ENCODE measurements at places on chromosomes 2 and 18.

DNA sequence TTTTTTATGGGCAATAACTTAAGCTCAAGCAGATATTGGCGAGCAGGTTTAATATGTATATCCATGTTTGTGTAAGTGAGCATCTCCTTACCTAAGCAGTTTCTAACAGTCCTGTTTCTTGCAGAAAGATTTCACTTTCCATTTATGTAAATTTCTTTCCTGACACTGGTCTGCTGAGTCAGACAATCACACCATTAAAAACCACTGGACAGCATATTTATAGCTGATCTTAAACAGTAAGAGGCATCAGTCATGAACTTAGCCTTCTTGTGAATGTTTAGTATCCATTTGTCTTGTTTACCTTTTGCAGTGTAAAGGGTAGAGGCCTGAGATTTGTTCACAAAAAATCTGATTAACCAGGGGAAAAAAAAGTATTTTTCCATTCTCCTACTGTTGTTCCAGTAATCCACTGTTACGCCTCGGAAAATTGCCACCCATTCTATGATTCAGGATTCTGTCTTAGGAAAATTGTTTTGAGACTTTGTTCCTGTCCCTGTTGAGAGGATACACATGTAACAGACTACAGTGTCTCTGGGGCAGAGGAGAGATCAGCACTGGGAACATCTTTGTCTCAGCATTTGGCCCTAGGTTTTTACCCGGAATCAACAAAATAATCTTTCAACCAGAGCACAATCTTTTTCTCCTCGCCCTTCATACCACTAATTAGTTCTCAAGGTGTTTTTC is 521.0 kb upstream of the NRP2 start:
- no peak for DNase-seq

DNA sequence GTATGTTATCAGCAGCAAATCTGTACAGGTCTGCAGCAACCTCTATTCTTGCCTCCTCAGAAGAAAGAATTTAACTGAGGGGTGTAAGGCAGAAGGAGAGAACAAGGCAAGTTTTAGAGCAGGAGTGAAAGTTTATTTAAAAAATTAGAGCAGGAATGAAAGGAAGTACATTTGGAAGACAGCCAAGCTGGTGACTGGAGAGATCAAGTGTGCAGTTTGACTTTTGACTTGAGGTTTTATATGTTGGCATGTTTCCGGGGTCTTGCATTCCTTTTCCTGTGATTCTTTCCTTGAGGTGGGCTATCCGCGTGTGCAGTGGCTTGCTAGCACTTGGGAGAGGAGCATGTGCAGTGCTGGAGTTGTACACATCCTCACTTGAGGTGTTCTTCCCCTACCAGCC is 16.5 kb upstream of the CERS6 start:
- no peak for DNase-seq

DNA sequence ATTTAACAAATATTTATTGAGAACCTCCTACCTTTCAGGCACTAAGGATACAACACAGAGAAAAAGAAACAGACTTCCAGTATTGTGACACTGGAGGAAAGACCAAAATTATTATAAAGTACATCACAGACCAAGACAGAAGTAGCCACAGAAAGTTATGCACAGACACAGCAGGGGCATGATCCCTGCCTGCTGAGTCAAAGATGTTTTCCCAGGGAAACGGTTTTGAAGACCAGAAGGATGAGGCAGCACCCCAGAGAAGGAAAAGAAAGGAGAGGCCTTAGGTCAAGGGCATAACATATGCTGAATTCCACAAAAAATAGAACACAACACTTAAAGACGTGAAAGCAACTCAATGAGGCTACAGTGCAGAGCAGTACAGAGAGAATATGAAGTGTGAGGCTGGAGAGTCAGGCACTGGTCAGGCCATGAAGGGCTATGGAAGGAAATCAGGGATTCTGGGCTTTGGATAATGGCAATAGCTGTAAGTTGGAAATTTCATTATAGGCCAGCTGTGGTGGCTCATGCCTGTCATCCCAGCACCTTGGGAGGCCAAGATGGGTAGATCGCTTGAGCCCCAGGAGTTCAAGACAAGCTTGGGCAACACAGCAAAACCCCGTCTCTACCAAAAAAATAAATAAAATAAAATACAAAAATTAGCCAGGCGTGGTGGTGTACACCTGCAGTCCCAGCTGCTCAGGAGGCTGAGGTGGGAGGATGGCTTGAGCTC is 8.2 kb downstream of the ADAM17 start:
- DNase-seq, result no peak

DNA sequence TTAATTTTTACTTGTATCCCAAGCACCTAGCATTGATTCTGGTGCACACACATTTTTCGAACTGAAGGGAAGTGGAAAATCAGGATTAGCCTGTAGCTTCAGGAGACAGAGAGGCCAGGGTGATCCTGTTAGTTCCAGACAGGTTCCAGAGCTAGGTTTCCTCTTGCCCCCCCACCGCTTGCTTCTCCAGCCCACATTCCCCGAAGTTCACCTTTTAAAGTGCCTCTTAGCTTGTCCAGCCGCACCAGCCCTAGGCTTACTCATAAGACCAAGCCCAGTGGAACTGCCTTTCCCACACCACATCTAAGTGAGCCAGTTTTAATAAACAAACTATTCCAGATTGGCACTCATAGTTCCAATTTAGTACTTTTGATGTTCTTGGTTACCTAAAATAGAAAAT is 898.6 kb upstream of the KLHL29 start:
- no peak for DNase-seq

DNA sequence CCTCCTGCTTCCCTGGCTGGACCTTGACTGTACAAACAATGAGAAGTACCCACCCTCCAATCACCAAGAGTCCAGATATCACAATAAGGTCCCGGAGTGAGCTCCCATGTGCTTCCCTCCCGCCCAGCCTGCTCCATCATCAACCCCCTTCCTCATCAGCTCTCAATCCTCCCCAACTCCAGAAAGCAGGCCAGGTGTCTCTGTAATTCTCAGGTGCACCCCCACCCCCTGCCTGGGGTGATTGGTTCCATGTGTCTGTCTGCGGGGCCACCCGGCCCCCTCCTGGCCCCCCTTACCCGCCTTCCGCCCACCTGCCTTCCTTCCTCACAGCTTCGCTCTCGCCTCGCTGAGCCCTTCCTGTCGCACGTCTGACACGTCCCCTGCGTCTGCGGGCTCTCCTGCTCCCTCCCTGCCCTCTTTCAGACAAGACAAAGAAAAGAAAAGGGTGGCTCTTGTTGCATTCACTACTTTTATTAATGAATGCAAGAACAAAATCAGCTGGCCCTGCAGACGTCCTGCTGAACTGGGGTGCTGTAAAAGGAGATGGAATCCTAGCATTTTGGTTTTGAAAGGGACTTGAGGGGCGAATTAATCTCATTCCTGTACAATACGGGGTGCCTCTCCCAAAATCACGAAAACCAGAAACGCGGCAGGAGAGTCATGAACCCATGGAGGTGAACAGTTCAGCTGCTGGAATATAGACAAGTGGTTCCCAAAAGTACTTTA is 26.5 kb upstream of the IGFBP2 start:
- no peak for DNase-seq

GRCh38 chr2:55771612-55772011 is 78.0 kb upstream of the PNPT1 start:
- no peak for DNase-seq

- DNase-seq, result no peak
Measured at GRCh38 chr2:225083276-225083675, 41.0 kb upstream of the DOCK10 start.

GRCh38 chr2:201790291-201790690 is 9.6 kb upstream of the ALS2 start:
- no peak for DNase-seq

- no peak for DNase-seq
Measured at GRCh38 chr2:132252894-132253264, 91.1 kb upstream of the ANKRD30BL start.

GRCh38 chr2:197502685-197503084 is 2.5 kb downstream of the HSPE1 start:
- DNase-seq, result no peak

DNA sequence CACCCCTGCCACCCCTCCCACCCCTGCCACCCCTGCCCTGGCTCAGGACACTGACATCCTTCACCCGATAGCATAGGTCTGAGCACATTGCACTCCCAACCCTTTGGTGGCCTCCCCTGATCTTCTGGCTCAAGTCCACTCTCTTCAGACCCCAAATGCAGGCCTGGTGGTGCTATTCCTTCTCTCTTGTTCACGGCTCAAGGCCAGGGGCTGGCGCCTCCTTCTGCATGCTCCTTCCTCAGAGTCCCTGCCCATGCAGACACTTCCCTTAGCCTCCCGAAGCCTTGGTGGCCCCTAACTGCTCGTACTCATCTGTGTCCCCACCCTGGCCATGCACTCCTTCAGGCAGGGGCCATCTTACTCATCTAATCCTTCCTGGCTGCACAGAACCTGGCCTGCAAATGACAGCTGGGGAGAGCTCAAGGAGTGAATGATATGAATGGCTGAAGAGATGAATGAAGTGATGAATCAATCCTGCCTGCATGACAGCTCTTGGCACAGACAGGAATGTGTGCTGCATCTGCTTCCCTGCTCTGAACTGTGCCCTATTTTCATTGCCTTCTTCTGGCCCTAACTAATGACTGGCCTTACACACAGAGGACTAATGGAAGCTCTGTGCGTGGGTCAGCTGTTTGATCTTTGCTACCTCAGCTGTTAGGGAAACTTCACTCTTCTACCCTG is 290.8 kb downstream of the DYSF start:
- no peak for DNase-seq

- no peak for DNase-seq
Measured at GRCh38 chr2:102357937-102358336, 2.3 kb downstream of the IL18R1 start.

- DNase-seq, result no peak
Measured at GRCh38 chr18:51278045-51278649, 80.7 kb upstream of the MEX3C start.

GRCh38 chr2:69204654-69205053 is 182.4 kb downstream of the GFPT1 start:
- DNase-seq, result no peak

DNA sequence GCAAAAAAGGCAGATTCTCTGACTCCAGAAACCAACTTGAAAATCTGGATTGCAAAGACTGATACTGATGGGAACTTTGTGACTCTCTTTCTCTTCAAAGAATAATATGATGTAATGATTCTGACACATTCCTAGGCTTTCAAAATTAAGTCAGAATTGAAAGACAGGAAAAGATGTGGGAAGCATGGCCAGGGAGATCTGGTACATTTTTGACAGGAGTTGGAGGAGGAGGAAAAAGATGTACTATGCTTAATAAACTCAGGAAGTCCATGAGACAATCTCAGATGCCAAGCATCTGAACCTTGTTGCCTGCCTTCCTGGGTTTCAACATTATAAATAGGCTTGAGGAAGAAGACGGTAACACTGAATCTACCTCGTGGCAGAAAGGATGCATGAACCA is 34.2 kb downstream of the KLF7 start:
- no peak for DNase-seq

DNA sequence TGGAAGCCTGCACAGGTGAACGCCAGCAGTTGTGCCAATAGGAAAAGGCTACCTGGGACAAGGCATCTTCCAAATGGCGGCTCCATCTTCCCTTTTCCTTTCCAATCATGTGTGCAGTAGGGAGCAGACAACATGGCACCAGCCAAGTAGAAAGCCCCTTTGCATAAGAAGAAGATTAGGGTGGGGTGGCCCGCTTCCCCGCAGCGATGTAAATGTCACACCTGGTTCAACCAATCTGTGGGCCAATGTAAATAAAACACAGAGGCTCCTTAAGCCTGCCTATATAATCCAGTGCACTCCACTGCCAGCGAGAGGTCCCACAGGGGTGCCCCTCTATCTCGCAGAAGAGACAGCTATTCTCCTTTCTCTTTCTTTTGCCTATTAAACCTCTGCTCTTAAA is 468.4 kb upstream of the CRIM1 start:
- no peak for DNase-seq

DNA sequence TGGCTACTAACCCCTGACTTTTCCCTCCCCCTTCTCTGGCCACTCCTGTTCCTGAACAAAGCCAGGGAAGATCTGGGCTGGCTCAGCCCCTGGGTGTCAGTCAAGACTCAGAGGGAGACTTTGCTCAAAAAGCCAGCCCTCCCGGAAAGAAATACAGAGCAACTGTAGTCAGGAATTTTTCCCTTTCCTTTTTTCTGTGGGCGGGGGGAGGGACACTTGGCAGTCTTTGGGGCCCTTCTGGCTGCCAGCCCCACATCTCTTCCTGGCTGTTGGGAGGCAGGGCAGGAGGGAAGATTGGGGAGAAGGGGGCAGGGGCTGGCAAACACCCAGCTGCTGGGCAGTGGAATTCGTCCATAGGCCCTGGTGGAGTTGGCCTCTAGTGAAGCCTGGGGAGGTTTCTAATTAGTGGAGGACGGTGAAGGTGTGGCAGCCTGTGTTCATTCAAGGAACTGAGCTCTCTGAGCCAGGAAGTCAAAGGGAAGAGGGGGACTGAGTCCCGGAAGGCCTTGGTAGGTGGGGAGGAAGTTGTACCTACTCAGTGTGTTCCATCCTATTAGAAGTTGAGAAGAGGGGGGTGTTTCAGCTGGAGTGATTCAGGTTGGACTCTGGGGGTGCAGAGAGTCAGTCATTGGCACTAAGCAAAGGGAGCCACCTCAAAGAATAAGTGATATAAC is 10.9 kb downstream of the IGFBP2 start:
- DNase-seq, result no peak

DNA sequence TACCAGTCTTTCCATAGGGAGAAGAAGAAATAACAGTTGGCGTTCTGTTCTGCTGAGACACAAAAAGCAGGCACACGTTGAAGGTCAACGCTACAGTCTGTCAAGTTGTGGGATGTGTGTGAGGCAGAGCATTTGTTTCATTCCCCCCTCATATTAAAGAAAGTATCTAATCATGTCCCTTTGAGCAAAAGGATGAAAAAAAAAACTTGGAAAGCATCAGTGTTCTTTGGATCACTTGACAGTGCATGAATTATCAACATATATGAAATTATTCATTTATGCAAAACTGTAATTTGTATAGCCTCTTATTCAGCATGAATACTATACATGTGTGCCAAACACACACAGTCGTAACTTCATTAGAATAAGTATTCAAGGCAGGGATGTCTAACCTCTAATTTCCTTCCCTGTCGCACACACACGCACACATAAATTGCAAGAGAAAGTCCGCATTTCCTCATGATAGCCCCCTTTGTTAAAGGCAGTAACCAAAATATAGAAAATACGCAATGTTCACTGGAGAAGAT is 228.6 kb downstream of the RND3 start:
- no peak for DNase-seq

DNA sequence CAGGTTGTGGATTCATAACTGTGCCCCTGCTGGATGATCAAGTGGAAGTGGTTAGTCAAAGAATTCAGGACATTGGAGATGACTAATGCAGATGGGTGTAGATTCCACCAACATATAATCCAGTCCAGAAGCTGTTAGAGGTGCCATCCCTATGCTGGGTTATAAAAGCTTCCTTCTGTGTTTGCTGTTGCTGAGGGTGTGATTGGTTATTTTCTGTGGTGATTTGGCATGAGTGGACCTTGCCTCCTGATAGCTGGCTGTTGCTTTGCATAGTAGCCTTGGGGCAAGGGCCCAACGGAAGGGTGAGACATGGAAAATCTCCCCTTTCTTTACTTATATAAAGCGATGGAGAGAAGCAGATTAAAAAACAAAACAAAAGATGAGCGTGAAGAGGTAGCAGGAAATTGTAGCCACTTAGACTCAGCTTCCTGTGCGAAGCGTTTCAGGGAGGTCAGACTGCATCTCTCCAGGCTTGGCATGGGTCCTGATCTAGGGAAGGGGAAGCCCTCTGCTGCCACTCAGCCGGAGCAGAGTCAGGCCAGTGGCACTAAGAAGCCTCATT is 190.4 kb downstream of the FMNL2 start:
- no peak for DNase-seq

Data from coronary artery (tissue), 2 donors.